Ovary (tissue), 10 donors: ENCODE measurements at places on chromosomes 3 and 15.

DNA sequence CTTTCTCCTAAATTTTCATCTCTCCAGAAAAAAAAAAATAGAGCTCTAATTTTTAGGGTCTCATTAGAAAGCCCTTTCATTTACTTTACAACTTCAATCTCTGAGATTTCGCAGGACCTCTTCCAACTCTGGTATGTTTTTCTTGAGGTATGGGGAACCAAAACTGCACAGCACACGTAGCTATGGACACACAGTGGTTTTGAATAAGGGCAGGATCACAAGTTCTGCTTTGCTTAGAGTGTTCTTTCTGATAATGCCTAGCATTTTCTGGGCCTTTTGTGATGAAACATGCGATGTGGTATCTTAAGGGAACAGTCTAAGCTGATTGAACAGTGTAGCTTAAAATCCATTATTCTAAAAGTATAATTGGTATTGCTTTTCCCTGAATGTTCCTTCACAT is 25.3 kb downstream of the ZNF592 start:
- DNase-seq = no peak

DNA sequence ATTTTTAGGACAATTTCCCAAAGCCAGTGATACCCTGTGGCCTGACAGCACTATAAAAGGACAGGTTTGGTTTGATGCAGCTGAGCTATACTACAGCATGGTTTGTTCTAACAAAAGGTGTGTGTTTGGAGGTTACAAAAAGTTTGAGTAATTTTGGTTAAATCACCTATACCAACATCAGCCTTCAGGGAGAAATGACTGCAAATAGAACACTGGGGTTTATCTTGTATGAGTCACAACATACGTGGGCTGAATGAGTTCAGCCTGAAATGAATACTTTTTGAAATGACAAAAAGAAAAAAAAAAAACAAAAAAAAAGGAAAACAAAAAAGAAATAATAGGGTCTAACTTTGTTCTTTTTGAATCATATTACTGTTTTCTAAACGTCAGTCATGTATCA is 345.7 kb downstream of the CNTN3 start:
- DNase-seq = no peak

DNA sequence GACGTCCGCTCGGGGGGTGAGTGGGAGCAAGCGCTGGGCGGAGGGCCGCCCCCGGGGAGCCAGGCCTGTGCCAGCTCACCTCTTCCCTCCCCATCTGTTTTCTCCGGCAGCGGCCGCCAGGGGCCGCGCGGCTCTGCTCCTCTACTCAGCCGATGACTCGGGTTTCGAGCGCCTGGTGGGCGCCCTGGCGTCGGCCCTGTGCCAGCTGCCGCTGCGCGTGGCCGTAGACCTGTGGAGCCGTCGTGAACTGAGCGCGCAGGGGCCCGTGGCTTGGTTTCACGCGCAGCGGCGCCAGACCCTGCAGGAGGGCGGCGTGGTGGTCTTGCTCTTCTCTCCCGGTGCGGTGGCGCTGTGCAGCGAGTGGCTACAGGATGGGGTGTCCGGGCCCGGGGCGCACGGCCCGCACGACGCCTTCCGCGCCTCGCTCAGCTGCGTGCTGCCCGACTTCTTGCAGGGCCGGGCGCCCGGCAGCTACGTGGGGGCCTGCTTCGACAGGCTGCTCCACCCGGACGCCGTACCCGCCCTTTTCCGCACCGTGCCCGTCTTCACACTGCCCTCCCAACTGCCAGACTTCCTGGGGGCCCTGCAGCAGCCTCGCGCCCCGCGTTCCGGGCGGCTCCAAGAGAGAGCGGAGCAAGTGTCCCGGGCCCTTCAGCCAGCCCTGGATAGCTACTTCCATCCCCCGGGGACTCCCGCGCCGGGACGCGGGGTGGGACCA is 632 bp upstream of the CRELD1 start:
- peak; percentile 64 for DNase-seq

GRCh38 chr3:42490243-42490642 is 12.2 kb upstream of the VIPR1 start:
- no peak for DNase-seq

- DNase-seq = no peak
Measured at GRCh38 chr15:27241943-27242342, 271.0 kb downstream of the GABRG3 start.

DNA sequence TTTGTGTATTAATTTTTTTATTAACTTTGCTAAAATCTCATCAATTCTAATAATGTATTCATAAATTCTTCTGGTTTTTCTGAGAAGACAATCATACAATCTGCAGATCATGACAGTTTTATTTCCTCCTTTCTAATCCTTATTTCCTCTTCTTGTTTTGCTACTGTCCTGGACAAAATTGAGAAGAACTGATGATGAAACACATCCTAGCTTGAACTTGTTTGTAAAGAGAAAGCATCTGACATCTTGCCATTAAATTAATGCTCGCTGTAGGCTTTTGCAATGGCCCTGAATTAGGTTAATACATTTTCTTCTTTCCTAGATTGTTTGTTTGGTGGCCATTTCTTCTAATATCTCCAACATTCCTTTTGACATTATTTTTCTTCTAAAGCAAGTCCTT is 110.9 kb upstream of the TPM1 start:
- no peak for DNase-seq

- peak; percentile 95 for DNase-seq
Measured at GRCh38 chr3:61561374-61562041, at the start of gene PTPRG. PTPRG (plus strand) TSS chr3:61561571; CDS start chr3:61562288, 717 bp downstream.

GRCh38 chr3:83802801-83803200 is 1156.0 kb upstream of the CADM2 start:
- no peak for DNase-seq

GRCh38 chr3:141597931-141598330 is 111.1 kb downstream of the RASA2 start:
- no peak for DNase-seq

DNA sequence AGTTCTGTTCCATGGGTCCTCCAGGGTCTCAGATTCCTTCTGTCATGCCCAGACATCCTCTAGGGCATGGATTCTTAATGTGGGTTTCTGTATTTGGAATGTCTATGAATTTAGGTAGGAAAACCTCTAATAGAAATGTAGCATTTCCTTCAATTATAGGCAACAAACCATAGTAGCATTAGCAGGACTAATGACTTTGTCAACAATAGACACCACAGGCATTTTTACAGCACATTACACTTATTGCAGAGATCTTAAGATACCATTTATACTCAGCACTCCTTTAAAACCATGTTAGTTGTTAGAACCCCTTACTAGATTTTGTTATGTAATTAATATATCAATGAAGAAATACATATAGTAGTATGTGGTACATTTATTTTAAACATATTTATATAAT is 77.8 kb upstream of the TBC1D5 start:
- no peak for DNase-seq

GRCh38 chr3:140199743-140200142 is 264.8 kb downstream of the CLSTN2 start:
- DNase-seq = no peak

DNA sequence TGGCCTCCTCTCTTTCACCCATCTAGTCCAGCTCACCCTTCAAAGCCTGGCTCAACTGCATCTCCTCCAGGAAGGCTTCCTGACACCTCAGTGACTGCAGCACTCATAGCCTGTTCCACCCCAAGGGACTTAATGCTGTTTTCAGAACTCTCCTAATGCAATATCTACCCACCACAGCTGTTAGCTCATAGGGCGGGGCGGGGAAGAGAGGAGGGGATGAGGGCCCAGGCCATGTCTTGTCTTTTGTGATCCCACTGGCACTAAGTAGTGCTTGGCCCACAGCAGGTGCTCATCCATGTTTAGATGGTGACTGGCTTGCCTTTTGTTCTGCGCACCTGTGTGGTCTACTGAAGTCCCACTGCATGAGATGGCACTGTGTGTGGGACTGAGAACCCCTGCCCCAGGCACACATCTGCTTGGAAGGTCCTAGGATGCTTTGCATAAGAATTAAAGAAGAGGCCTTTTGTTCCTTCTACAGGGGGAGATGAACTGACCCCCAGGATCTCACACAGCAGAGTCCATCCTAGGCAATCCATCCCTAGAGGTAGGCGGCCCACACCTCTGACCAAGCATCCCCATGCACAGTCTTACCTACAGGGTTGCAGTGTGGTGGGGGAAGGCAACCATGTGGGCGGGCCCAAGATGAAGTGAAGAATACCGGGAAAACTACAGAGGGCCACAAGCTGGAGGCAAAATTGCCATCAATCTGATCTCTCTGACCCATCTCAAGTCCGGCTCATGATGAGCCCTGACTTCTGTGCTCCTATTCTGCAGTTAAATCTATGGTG is 23.0 kb downstream of the SLC12A8 start:
- DNase-seq = no peak

GRCh38 chr15:77409259-77410156 is 10.4 kb downstream of the PEAK1 start:
- DNase-seq = no peak

- no peak for DNase-seq
Measured at GRCh38 chr3:23760325-23760724, 45.4 kb upstream of the UBE2E1 start.

GRCh38 chr3:37987751-37988179 is 2.8 kb upstream of the VILL start:
- no peak for DNase-seq

DNA sequence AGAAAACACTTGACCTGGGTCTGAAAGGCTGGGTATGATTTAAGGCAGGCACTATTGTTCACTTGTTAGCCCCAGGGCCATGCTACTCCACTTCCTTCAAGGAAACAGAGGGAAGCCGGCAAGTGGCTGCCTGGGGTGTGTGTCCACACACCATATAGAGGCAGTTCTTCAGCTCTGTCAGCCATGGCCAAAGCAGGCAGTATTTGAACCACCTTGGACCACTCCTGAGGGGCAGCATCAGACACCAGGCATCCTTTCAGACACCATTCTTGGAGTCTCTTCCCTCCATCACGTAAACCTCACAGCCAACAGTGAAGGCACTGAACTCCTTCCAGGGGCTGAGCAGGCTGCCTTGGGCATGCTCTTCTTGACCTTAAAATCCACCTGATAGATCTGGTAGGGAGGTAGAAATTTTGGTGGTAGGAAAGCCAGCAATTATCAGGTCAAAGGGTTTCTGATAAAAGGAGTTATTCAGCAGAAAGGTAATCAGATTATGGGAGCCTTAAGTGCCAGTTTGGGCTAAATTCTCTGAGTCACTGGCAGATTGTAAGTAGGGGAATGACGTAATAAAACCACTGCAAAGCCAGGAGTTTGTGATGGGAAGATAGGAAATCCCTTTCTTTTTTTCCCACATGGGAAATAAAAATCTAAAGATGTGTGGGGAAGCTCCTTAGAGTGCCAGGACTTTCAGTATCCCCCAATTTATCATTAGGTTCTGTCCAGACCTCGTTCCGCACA is 20.2 kb downstream of the TGFBR2 start:
- DNase-seq = no peak

DNA sequence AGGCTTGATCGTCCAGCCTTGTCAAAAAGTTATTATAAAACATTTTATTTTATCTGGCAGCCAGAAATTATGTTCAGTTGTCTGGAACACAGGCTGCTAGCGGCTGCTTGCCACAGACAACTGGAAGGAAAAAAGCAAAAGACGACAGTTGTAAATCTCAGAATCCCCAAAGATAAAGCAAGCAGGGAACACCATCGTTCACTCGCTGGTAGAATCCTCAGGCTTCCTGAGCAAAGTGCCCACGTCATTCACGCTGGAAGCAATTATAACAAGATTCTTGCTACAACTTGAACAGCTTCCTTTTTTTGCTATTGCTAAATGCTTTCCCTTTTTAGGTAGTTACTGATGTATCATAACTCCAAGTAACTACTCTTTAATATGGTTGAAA is 33.6 kb downstream of the ADAMTS17 start:
- no peak for DNase-seq

DNA sequence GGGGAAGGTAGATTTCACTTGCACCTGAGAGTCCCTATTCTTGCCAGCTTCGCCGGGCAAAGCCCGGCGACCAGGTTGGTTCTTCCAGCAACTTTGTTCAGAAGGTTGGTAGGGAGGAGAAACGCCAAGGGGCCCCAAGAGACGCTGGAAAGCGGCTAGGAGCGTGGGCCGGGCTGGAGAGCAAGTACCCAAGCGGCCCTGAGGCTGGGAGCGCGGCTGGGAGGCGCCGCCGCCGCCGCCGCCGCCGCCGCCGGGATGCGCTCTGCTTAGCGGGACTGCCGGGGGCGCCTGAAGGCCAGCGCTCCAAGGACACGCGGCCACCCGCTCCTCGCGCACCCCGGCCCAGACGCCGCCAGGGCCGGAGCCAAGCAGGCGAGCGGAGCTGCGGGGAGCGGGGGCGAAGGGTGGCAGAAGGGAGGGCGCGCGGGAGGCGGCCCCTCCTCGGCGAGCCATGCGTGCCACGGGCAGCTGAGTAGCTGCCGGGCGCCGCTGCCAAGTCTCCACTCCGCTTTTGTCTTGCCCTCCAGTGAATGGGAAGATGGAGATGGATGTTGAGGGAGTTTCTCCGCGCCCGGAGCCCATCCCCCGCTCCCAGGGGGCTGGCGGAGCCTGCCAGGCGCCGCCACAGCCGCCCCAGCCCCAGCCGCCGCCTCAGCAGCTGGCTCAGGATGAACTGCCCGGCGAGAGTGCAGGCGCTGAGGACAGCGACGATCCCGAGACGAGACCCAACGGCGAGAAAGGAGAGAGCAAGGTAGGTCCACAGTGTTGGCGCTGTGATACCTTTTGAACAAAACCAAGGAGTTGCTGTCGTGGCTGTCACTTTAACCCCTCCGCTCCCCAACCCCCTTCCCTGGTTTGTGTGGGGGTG is 227.4 kb upstream of the AZI2 start:
- DNase-seq = peak; percentile 42

GRCh38 chr3:13518516-13518953 is 30.4 kb upstream of the FBLN2 start:
- no peak for DNase-seq

DNA sequence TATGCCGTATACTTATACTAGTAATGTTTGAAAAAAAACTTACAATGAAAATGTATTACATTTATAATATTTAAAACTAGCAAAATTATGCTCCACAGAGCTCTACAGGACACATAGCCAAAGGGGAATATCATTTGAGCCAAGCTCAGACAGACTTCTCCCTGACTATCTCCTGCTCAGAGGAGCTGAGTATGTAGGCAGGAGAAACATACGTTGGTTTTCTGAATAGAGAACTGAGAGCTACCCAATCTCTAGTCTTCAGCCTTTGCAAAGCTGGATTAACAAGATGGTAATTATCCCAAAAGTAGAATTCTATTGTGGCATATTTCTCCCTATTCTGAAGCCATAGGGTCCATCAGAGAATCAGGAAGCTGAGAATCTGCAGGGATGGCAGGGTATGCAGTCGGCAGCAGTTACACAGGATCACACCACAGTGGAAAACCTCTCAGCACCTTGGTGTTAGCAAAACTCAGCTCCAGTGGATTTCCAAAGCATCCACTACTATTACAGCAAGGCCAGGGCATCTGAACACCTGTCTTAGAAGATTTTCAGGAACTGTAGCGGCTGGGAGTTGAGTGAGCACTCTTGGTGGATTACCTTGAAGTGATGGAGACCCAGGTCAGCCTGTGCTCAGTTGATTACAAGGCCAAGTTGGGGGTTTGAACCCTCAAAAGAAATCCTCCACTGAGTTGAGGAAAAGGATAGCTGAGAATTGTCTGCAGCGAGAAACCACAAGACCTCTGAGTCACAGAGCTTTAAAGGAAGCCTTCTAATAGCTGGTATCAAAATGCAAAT is 30.1 kb downstream of the GPR15 start:
- DNase-seq = no peak
